NCI-H1417 treated with DMSO at 0.1 percent for 48 hours (cell line): ENCODE measurements at places on chromosomes 7 and 10.

- DNase-seq, result no peak
These were observed 378 bp upstream of the INPP5F start for GRCh38 chr10:119725517-119725827.

DNA sequence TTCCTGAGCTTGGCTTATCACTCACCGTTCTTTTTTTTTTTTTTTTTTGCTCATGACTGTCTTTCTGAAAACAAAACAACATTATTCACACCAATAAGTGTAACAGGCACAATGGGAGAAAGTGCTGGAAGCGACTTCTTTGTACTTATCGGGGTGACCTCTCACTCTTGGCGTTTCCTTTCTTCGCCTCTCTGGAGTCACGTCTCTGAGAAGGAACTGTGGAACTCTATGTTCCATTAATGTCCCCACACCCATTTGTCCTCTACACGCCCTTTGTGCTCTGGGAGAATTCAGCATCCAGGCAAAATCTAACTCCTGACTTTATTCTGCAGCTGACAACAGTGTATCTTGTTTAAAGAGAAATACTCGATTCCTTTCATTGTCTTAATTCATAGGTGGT lies 70.8 kb upstream of the FAM204A start:
- DNase-seq, result no peak

- peak; percentile 64 for DNase-seq
These were observed 172.6 kb upstream of the SP8 start for GRCh38 chr7:20959281-20959680.

GRCh38 chr10:110502851-110503301 lies 5.2 kb downstream of the DUSP5 start:
- no peak for DNase-seq

DNA sequence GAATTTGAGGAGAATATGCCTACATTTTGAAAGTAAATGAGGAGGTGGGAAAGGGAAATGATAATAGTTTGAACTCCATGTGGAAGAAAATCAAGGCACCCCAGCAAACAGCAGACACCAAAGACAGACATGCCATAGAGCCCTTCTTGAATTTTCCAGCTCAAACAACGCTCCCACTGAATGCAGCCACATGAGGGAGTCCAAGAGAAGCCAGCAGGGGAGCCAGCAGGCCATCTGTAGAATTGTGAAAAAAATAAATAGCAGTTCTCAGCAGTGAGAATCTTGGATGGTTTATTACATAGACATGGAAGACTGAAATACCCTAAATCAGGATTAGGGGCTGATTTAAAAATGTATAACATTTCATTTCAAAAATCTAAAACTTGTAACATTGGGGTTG lies 1567.3 kb upstream of the LRRTM3 start:
- DNase-seq, result no peak

- DNase-seq, result no peak
These were observed 39.8 kb upstream of the EPC1 start for GRCh38 chr10:32386623-32387260.

- DNase-seq, result no peak
These were observed 19.5 kb downstream of the C10orf67 start for GRCh38 chr10:23325132-23325531.

DNA sequence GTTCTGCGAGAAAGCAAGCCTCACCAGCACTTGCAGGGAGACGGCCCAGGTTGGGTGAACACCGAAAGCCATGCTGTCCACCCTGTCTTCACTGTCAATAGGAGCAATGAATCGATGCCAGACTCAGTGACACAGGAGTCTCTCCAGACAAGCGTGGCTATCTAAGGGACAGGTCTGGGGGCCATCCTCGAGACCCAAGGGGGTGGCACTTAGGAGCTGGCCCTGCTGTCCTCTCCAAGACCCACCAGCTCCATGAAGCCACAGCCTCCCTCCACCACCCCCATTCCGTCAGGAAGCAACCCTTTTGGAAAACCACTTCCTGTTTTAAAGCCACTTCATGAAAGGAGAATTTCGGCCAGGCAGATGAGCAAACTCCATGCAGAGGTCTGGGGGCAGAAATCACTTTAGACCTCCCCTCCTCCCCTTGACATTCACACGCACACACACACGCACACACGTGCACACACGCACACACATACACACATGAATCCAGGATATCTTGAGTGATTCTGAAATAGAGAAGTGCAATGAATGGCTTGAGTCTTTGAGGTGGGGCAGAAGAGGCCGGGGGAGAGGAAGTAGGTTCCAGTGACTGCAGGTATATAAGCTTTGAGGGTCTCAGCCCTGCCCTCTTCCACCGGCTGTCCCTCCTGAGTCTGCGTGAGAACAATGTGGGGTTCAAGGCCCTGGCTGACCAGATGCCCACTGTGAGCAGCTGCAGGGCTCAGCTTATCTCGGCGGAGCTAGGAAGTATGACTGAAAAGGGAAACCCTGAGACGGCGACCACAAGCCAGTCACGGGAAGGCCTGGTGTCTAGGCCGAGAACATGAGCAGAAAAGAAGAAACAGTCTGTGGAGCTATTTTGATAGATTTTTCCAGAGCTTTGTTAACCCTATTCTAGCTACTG lies 25.0 kb downstream of the RGS10 start:
- no peak for DNase-seq

- no peak for DNase-seq
These were observed 24.3 kb upstream of the CALU start for GRCh38 chr7:128714701-128715495.

GRCh38 chr10:58963723-58964124 lies 212.7 kb upstream of the PHYHIPL start:
- DNase-seq, result no peak

DNA sequence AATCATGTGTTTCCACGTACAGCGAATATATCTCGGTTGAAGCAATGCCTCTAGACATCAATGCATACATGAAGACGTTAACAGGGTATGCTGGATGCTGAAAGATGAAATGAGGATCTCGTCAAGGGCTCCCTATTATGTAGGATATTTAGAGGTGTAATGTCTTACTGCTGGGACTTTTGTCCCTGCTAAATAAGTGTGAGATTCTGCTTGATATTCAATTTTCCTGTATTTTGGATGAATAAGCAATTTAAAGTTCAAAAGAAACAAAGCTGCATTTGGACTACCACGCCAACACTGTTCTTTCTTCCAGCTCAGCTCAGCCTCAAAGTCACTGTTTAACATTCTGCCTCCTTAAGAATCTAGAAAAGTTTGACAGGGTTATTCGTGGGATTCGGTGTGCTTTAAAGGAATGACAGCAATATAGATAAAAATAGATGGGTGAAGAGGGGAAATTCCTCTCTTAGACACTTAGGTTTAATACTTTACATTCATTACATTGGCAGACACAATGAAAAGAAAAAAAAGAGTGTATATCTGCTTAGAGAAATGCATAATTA lies 110.1 kb upstream of the RHEB start:
- DNase-seq, result no peak

- no peak for DNase-seq
These were observed 72.5 kb downstream of the CCDC6 start for GRCh38 chr10:59833810-59834209.

DNA sequence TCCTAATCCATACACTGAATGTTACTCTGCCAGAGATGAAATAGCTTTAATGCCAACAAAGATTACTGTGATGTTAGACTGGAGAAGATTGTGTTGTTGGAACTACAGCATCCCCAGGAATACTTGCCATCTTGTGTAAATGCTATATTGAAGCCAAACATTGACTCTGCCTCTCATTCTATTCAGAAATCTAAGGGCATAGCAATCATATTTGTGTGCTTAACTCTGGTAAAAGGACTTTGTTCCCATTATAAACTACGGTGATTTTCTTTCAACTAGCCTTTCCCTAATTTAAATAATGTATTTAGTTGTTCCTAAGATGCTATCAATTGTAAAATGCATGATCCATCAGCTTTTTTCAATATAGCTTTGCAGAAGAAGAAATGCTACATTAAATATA lies 498.4 kb upstream of the LRRN3 start:
- no peak for DNase-seq

GRCh38 chr7:143305423-143306070 lies 10.4 kb upstream of the CLCN1 start:
- DNase-seq, result no peak

- DNase-seq, result no peak
These were observed 261.0 kb downstream of the STK31 start for GRCh38 chr7:23971031-23971430.

GRCh38 chr7:6165521-6166320 lies 106.7 kb downstream of the CYTH3 start:
- DNase-seq, result no peak

- DNase-seq, result peak; percentile 13
These were observed 75.3 kb downstream of the GAD2 start for GRCh38 chr10:26291721-26292480.

DNA sequence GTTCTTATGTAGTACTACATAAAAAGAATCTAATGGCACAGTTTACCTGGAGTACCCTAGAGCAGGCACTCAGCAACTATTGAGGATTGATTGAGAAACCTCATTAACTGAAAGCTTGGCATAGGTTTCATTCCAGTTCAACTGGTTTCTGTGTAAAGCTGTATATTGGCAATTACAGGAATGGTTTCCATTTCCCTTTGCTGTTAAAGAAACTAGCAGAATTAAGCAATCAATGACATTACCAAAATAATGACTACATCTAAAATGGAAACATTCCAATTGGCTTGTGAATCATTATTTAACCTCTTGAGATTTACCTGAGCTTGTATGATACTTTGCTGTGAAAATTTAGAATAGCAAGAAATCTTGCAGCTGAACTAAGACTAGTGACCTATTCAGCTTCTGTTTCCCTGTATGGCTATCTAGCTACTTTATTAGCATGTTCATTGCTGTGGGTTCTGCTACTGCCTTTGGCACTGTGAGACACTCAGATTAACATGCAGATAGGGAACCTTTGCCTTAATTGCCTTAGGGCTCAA lies 33.5 kb upstream of the CADPS2 start:
- DNase-seq, result no peak

GRCh38 chr7:138000081-138000701 lies 1.7 kb downstream of the CREB3L2 start:
- no peak for DNase-seq
